WTC11 (cell line): ENCODE measurements at places on chromosomes 12 and 14.
A peak's percentile ranks its signal among the peaks of the same experiment; 100 is the strongest.

DNA sequence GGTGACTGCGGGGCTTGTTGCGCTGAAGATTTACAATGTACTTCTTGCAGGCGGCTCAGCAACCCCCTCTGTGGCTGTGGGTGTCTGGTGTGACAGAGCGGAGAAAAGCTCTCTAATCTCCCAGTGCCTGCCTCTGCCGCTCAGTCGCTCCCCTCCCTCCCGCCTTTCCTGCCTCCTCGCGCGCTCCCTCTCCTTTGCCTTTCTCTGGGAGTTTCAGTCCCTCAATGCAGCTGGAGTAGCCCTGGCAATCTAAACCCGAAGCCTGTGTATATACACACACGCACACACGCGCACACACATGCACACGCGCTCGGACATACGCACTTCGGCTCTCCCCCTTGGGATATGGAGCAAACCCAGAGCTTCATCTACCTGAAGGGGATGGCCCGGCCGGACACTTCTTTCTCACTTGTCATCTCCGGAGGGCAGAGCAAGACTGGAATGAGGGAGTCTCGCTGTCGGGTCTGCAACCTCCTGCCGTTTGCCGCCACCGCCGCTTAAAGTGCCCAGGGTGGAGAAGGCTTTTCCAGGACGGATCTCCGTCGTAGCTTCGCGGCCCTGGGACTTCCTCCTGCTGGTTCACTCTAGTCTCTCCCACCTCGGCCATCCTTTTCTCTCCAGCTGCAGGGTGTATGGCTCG is 599 bp upstream of the TRHDE start:
- peak; percentile 63 for DNase-seq

DNA sequence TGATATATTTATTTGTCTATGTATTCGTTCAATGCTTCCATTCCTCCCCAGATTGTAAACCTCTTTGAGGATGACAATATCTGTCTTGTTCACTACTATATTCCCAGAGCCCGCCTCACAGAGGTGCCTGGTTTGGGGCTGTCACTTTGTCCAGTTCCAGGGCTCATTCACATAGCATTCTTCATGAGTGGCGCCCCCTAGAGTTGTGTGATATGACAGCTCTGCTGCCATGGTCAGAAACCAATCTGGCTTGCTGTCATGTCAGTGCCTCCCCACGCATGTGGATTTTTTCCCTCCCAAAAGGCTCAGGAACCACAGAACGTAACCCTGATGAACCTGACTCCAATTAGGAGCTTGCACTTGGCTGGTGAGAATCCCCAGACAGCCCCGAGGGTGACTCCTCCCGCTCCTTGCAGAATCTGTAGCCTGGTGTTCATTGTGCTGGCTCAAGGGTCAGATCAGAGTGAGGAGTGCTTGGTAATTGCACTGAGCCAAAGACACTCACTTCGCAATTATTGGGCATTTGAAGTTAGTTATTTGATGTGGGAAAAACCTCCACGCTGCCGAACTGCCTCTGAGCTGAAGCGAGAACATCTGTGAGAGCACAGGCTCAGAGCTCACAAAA is 145.5 kb downstream of the PTPN11 start:
- DNase-seq: peak; percentile 25

DNA sequence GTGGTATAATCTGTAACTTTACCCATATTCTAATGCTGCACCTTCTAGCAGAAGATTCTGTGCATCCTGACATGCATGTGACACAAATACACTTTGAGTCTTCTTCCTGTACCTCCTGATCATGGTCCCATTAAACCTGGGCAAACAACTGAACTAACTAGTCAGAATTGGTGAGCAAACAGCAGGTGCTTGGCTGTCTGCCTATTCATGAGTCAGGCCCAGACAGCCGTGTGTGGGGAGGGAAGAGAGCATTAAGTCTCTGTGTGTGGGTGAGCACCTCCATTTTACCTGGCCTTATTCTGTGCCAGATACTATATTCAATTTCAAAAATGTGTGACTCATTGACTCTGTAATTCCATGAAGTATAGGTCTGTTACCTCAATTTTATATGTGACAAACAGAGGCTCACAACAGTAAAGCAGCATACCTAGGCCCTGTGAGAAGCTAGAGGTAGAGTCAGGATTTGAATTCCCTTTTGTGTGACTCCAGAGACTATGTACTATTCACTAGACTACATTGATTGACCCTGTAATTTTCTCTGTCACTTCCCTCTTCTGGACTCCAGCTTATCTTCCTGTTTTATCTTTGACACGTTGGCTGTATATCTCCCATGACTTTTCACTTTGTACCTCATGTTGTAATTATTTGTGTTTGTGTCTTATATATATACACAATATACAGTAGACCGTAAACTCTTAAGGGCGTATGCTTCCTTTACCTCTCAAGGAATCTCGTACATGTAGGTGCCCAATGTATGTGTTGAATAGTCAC is 32.2 kb downstream of the SUSD6 start:
- DNase-seq: no peak

DNA sequence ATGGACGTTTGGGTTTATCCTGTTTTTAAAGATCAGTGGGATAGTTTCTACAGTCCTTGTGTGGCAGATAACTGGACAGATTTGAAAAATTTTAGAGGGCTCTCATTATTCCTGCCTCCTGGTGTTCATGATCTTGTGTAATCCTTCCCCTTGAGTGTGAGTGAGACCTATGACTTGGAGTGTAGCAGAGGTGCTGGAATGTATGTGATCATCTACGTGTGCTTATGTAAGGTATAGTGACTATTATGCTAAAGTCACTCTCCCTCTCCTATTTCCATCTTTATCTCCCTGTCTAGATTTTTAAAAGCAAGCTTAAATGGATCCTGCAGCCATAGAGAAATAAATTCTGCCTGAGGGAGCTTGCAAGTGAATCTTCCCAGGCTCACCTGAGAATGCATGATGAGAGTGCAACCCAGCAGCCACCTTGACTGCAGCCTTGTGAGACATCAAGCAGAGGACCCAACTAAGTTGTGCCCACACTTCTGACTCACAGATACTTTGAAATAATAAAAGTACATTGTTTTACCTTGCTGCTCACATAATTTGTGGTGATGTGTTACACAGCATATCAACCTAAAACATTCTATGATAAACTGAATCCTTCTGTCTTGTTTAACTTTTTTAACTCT is 3.2 kb upstream of the OLR1 start:
- no peak for DNase-seq

- DNase-seq: peak; percentile 86
Measured at GRCh38 chr14:41604721-41605531, 1.8 kb upstream of the LRFN5 start.
